ENCODE measurements at places on chromosomes 1 and 21.

DNA sequence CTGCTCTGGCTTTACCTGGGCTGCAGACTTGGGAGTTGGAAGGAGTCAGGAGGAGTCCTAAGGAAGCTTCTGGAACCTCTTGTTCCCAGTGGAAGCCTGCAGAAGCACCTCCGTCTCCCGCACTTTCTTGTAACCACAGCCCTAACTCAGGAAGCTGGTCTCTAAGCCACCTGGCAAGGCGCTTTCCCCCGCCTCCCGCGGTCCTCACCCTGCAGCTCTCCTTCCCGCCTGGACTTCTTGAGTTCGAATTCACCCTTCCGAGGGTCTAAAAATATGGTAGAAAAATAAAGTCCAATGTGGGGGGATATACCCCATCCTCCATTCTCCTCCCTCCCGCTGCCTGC, 15.1 kb downstream of the PAX7 start:
- DNase-seq, result no peak

DNA sequence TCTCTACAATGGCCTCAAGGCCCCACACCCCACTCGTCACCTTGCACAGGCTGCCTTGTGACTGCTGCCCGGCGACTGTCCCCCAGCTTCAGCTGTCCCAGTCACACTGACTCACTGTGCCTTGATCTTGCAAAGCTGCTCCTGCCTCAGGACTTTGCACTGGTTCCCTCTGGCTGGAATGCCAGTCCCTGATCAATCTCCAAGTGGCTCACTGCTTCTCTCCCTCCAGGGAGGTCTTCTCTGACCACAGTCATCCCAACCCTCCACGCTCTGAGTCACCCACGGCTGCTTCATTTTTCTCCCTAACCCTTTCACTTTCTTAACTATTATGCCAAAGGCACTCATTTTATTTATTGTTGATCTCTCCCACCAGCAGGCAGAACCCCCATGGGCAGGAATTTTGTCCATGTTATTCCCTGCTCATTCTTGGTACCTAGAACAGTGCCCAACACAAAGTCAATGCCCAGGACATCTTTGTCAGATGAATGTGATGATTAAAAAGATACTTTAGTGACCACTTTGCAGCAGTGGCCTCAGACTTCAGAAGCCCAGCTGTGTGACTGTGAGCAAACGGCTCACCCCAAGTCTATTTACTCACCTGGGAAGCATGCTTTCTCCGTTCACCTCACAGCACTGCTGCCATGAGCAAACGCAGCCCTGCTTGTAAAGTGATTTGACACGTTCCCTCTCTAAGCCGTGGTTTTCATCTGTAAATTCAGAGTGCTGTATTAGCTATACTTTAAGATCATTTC, 53.4 kb downstream of the ZBTB18 start:
- no peak for DNase-seq

DNA sequence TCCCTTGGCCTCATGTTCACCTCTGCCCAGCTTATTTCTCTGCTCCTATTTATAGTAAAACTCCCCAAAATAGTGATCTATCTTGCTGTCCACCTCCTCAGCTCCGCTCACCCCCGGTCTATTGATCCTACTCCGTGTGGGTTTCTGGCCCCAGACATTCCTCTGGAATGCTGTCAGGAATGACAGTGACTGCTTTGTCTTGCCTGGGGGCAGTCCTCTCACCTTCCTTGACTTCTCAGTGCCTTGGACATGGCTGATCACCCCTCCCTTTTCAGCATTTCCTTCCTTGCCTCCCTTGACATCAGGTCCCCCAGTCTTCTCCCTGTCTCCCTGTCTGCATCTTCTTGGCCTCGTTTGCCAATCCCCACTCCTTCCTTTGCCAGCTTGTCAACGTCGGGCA, 108.1 kb upstream of the BACE2 start:
- no peak for DNase-seq

GRCh38 chr1:22025368-22026155, 24.1 kb downstream of the CELA3A start:
- peak; percentile 93 for DNase-seq

- no peak for DNase-seq
Observed at GRCh38 chr1:192601567-192601966, 26.0 kb downstream of the RGS1 start.

DNA sequence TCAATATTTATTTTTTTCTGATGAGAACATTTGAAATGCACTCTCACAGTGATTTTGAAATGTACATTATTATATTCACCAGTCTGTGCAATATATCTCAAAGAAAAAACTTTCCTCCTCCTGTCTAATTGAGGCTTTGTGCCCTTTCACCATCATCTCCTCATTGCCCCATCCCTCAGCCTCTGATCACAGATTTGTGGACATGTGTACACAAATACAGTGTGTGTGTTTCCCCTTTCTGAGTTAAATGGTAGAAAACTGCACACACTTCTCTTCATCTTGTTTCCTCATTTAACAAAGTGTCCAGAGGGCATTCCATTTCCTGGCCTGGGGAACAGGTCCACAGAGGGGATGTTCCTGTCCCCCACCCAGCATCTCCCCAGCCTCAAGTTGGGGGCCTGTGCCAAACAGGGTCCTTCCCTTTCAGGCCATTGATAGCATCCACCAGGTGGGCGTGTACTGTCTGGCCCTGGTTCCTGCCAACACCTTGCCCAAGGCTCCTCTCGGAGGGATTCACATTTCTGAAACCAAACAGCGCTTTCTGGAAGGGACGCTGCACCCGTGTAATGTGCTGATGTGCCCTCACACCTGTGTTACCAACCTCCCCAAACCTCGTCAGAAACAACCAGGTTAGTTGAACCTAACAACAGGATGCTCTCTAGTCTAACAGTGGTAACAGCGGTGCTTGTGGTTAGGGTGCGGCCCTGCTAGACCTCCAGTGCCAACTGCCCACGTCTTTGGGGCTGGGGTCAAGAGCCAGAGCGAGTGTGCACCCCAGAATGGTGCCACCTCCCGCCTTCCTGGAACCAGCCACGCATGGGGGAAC, 54.6 kb downstream of the S100B start:
- DNase-seq, result peak; percentile 27

GRCh38 chr1:56709269-56709880, 64.3 kb downstream of the PRKAA2 start:
- DNase-seq, result no peak

DNA sequence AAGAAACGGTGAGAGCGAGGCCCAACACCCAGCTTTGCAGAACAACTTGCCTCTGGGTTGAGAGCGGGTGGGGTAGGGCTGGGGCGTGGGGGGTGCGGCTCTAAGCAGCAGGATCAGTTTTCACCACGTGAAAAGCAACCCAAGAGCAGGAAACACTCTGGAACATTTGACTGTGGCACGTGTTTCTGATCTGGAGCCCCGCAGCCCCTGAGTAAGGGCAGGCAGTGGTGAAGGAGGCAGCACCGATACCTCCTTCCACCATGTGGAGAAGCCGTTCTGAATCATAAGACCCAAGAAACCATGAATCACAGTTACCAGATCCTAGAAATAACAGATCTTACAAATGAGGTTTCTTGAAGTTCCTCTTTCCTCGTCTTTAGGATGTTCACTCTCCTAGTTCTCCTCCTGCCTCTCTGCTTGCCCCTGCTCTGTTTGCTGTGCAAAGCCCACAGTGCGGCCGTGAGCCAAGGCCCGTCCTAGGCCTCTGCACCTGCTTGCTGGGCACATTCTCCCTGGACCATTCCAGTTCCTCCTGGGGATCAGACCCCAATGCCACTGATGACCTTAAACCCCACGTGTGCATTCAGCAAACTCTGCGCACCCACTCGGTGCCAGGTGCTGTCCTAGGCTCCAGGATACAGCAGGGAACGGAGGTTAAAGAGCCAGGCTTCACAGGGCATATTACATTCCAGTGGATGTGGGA, 31.9 kb downstream of the SLC1A7 start:
- DNase-seq, result peak; percentile 17

DNA sequence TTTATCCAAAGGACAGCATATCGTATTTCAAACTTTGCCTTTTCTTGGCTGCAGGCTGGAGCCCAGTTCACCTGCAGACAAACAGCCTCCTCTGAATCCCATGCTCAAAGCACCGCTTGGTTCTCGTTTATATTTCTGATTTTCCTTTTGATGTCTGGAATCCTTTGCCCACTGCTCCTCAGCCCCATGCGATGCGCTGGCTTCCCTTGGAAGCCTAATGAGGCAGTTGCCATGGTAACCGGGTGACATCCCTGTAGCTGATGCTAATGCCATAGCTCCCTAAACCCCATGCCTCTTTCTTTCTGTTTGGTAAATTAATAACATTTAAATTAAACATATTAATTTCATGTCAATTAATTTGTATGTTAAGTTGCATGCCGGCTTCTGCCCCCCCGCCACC, 327.1 kb downstream of the PRDM2 start:
- DNase-seq, result no peak

DNA sequence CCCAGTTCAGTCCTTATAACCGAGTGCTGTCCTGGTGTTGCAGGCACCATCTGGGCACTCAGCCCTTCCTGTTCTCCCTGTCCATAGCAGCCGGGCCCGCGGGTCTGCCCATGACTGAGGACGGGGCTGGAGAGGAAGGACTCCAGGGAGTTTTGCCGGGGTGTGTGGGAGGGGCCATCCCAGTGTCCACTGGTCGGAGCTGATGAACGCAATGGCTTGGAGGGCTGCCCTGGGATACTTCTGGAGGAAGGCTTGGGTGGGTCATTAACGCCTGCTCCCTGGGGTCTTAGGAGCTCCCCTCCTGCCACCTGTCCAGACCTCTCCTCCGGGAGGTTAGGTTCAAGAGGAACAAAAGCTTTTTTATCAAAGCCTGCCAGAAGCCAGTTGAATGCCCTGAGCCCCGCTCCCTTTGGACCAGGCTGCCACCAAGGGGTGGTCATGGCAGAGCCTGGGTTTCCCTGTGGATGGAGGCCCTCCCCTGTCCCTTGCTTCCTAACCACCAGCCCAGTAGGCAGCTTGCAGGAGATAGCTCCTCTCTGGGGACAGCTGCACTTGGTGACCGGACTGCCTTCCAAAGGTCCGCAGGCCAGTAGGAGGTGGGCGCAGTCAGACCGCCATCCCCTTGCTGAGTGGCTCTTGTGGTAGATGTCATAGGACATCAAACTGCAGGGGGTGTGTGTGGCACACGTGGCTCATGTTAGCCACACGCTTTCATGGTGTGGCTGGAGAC, 61.3 kb downstream of the TRIM11 start:
- DNase-seq, result no peak

DNA sequence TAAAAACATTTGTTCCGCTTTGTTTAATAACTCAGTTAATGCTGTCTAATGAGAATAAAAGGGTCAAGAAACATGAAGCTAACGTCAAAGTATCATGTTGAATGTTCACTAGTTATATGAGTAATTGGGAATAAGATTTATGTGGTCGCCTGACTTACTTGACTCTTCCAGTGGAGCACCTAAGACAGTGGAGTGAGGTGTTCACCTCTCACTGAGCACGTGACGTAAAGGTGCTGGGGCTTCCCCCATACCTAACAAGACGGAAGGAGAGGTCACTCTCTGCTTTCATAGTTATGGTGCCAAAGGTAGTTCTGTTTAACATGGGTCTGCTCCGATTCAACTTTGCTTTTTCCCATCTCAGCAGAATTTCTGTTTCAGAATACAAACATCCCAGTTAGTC, 686 bp downstream of the KMO start:
- no peak for DNase-seq

DNA sequence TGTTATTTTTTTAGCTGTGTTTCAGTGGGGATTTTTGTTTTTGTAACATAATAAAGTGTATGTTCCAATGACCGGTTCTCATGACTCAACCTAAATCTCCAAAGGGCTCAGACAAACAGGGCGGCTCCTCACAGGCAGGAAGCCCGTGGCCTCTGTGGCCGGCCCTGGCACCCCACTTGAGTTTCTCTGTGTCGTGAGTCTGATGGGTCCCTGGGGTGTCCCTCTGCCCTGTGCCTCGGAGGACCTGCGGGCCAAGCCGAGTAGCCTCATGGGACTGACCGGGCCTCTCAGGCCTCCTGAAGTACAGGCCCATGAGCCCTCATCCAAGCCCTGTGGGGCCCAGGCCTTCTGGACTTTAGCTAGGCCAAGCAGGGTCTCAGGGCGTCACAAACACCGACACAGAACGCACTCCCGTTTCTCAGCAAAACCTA, 16.1 kb upstream of the CCDC27 start:
- no peak for DNase-seq

- DNase-seq, result no peak
Observed at GRCh38 chr1:82465024-82465423, 664.3 kb downstream of the ADGRL2 start.

- no peak for DNase-seq
Observed at GRCh38 chr1:222010306-222010705, 268.4 kb upstream of the DUSP10 start.

DNA sequence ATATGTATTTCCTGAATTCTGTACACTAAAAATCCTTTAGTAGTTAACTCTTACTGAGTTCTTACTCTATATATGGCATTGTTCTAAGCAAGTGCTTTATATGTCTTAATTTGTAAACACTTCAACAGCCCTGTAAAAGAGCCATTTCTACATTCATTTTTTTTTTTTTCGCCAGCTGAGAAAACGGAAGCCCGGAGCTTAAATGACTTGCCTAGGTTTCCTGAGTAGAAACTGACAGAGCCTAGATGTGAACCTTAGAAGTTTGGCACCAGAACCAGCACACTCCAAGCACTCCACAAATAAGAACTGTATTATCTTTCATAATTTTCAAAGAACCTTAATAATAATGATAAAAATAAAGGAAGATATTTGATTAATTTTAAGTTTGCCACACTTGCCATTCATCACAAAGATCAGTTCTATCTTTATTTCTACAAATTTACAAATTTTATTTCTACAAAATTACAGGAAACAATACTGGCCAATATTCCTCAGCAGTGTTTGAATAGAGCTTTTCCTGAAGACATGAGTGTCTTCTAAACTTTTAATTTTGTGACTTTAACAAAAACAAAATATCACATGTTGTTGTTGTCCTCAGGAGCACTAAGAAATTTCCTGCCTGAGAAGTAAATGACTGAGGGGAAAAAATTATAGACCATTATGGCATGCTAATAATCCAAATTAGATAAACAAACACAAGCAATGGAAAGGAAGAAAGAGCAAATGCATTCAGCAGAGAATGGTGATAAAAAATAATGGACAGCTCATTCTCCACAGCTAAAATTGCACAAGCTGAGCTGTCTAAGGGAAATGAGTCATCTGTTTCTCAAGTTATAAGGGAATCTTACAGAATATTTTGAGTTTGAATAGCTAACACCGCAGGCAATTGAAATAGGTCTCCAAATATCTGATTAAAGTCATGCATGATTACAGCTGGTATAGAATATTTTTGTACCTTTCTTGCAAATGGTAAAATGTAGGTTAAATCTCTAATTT, 71.2 kb downstream of the DPYD start:
- DNase-seq, result no peak
